ENCODE measurements at places on chromosomes 6 and 20.

DNA sequence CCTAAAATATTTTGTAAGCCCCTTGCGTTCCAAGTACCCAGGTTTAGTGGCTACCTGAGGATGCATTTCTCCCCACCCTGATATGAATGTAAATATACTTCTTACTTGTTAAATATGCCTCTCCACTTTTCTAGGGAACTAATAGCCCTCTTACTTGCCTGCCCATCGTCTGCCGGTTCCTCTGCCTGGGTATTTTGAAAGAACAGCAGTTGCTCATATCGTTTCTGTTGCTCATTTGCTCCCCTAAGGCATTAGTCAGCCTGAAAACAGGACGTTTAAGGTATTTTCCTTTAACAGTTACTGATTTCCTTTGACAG lies 141.3 kb upstream of the CARMIL1 start:
- no peak for DNase-seq

DNA sequence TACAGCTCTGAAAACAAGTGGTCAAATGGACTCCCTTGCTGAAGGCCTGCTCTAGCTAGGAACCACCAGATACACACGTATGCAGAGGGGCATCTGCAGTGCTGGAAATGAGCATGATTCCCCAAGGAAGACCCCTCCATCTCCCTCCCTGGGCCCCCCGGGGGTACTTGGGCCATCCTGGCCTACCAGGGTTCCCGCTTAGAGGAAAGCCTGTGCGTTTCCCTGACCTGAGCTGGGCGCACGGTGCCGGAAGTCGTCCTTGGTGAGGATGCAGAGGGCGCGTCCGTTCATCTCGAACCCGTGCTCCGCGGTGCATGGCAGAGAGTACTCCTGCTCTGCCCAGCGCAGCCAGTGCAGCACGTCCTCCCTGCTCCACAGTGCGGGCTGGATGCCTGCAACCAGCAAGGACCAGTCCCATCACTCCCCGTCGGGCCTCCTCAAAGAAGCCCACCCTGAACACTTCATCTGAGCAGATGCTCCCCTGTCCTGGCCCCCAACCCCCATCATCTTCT lies 11.8 kb downstream of the ETV7 start:
- no peak for DNase-seq

DNA sequence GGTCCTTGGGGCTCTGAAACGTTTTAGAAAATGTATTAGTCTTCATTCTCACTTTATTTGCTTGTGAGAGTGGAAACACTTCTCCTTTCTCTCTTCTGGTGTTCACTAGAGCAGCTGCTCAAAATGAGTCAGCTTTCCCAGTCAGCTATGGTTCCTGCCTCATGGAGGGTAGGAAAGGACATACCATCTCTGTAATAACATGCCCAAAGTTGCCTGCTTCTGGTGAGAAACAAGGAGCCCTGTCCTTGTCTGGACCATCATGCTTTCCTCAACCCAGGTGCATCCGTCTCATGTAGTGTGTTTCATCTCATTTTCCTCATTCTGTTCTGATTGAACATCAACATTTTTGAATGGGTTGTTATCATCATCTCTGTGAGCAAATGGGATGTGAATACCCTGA lies 17.1 kb upstream of the TINAG start:
- DNase-seq, result no peak

GRCh38 chr20:25037288-25038102 lies 20.4 kb downstream of the ACSS1 start:
- no peak for DNase-seq

DNA sequence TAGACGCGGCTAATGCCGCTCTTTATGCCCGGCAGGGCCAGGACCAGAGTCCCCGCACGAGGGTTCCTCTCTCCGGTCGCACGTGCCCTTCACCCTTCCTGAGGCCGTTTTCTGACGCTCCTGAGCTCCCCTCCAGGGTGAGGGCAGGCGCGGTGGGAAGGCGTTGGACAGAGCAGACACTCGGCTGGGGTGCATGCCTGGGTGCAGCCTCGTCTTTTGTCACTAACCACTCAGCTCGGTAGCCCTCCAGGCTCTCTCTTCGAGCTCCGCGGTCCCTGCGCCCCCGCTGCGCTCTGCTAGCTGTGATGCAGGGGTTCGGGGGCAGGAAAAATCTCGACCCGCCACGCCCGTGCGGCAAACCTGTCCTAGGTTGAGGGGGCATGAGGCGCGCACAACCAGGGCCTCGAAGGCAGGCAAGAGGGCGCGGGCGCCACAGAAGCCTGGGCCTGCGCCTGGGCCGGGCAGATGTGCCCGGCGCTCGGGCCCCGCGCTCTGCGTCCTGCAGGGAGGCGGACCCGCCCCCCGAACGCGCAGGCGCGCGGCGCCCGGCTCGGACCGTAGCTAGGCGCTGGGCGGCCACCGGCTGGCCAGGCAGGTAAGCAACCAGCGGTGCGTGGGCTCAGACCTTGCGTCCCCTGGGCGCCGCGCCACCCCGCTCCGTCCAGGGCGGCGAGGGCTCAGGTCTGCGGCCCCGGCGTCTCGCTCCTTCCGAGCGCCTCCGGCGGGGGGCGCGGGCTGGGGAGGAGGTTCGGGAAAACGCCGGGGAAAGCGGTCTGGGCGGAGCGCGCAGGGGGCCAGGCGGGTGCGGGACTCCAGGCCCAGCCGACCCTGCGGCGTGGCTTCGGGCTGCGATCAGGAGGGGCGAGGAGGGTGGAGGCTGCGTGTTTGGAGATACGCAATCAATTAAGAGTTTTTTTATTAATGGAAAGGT lies at the start of gene L3MBTL1:
L3MBTL1 (plus strand) TSS at position 548 of the 931 bp plus-strand sequence. CDS start 5,807 bp downstream, outside the sequence.
- no peak for DNase-seq

- DNase-seq, result no peak
These were observed 19.2 kb downstream of the RRAGD start for GRCh38 chr6:89392823-89393222.

- no peak for DNase-seq
These were observed 10.4 kb downstream of the GCNT2 start for GRCh38 chr6:10531503-10531902.

DNA sequence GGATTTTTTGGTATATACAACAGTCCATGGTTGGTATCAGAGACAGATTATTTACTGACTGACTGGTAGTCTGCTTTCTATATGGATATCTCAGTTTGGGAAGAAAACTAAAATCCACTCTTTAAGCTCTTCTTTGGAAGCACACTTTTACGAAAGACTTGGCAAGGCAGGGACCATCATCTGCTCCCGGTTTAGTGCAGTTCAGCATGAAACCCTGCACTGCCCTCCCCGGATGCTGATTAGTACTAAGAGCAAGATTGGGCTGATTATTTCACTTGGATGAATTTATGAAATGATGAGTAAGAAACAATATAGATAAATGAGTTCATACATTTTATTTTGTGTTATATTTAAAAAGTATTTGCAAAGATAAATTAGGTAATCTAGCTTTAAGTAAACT lies 56.3 kb downstream of the RGS17 start:
- no peak for DNase-seq

DNA sequence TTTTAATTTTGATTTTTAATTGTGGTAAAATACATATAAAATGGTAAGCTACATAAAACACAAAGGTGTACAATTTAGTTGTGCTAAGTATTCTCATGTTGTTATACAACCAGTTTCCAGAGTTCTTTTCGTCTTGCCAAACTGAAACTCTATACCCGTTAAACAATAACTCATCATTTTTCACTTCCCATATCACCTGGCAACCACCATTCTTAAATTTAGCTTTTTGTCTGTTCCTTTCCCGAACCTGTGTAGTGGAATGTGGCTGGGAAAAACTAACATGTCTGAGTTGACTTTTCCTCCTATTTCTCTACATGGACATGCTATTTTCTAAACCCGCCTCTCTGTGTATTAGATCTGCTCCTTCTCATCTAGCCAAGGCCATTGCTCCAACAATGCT lies 27.6 kb downstream of the RPRD1B start:
- no peak for DNase-seq

DNA sequence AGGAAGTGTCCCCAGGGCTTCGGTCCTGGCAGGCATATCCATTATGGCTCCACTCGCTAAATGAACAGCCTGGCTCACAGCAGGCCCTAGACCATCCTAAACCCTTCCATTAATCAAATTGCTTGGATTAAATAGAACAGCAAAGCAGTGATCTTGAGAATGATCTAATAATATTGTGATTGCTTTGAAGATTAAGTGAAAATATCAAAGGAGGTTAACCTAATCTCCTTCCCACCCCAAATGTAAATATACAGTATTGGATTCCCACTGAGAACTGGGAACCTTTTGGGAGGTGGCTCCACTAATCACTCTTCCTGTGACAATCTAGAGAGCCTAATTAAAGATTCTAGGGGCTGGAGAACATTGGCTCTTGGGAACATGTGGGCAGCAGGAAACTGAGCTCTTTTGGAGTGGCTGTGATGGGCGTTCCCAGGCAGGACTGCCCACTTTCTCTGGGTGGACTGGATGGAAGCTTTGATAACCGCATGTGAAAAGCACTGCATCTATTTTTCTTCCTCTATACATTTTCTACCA lies 68.3 kb upstream of the FRMD1 start:
- no peak for DNase-seq

DNA sequence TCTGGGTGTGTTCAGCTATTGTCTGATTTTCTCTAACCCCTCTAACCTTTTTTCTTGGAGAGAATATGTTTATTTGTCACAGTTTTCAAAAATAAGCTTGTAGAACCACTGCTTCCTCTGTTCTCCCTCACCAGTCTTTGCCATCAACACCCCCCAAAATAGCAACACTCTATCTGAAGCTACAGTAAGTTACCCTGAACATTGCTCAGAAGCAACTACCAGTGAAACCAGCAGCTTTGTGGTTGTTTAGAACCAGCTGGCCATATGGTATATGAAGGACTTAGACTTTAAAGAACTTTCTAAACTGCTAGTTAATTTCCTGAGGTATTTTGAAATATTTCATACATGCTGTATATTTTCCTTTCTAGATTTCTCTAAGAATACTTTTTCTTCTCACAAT lies 242.9 kb downstream of the KHDRBS2 start:
- no peak for DNase-seq

DNA sequence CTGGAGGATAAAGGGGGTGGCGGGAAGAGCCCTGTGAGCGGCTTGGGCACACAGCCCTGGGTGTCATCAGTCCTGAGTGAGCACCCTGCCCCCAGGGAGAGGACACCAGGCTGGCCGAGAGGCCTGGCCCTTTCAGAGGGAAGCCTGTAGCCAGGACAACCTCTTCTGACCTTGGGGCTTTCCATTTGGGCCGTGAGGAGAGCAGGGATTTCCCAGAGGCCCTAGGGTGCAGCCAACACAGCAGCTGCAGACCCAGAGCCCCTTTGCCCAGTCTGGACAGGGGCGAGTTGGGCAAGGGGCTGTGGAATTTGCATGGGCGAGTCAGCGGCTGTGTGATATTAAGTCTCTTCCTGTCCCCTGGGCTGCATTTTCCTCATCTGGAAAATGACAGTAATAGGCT lies 6.3 kb downstream of the MAP1LC3A start:
- no peak for DNase-seq

- DNase-seq, result no peak
These were observed 321.3 kb downstream of the TFAP2B start for GRCh38 chr6:51139950-51140385.

- DNase-seq, result no peak
These were observed 34.8 kb upstream of the MYB start for GRCh38 chr6:135146162-135146934.

DNA sequence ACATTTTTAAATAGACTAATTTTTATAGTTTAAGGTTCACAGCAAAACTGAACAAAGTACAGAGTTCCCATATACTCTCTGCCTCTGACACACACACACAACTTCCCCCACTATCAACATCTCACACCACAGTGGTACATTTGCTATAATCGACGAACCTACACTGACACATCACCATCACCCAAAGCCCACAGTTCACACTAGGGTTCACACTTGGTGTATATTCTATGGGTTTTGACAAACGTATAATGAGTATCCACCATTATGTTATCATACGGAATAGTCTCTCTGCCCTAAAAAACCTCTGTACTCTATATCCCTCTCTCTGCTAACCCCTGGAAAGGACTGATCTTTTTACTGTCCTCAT lies 15.6 kb downstream of the TMEM30A start:
- no peak for DNase-seq

- DNase-seq, result no peak
These were observed 372 bp downstream of the KIAA0408 start for GRCh38 chr6:127458817-127459216.

DNA sequence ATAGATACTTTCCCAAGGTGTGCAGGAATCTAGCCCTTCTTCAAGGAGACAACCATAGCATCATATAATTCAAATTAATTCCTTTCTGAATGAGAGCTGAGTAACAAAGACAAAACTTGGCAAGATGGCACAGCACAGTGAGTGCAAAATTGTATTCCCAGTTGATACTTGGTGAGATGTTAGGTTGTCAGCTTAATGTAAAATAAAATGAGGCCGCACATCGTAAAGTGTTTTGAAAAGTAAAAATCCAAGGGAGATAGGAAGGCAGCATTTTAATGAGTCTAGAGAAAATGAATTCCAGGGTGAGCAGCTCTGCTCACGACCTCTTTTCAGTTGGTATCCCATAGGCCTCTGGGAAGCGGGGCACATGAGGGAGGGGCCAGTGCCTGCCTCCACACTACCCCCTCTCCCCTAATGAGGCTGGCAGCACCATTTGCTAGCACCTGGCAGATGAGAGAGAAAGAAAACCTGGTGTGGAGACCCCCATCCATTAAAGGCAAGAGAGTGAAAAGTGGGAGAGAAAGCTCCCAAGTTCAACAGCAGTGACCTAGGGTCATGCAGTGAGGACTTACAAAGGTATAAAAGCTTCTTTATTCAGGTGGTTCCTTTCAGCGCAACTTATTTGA lies 158.4 kb downstream of the BTBD9 start:
- no peak for DNase-seq

DNA sequence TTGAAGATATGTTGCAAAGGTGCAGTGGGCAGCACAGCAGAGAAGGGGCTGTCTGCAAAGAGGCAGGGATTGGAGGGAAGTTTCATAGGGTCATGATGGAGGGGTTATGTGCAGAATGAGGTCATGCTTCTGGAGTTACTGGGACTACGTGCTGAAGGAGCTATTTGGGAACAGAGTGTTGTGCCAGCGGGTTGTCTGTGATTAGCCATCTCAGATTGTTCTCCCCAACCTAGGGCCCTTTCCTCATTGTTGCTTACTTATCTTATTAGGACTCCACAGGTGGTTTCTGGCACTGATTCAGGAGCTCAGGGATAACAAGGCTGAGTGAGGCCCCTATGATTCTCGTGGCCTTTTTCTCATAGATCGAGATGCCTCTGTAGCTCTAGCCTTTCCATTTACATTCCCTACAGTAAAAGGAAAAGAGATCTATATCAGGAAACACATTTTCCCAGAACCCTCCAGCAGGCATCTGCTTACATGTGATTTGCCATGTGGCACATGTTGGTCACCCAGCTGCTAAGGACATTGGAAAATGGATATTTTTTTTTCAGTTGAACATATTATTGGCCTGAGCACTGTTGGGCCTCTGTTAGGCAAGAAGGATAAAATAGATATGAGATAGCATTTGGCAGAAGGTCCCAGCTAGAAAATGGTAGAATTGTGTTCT lies 429.6 kb upstream of the PLCB4 start:
- DNase-seq, result no peak

- no peak for DNase-seq
These were observed 54.2 kb upstream of the ADGRF1 start for GRCh38 chr6:47096211-47096895.

- no peak for DNase-seq
These were observed 115.5 kb downstream of the TNFAIP3 start for GRCh38 chr6:137982418-137983189.

Measured in activated CD4-positive, alpha-beta T cell treated with anti-CD3 and anti-CD28 coated beads, Interleukin-2, amount 50 U/mL, for 24 hours (primary cell).